GF-D8 (cell line): ENCODE measurements at places on chromosomes 3 and 15.

GRCh38 chr3:74582982-74583381 is 31.5 kb downstream of the CNTN3 start:
- no peak for DNase-seq

DNA sequence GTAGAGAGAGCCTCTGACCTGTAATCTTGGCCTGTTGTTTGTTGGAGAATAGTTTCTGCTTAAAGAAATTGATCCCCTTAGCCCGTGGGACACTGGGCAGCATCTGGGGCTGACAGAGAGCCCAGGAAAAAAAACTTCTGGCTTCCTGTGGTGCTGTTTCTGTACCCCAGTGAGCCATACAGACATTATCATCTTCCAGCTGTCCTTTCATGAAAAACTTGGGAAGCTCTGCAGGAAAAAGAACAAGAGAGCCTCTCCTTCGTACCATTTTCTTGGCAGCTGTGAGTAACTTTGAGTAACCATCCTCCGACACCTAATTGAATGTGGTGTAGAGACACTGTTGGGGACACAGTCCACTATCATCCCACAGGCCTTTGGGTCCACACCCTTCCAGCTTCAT is 333.0 kb downstream of the SHQ1 start:
- DNase-seq, result no peak

- DNase-seq, result no peak
Measured at GRCh38 chr15:56737791-56738190, 4.5 kb upstream of the ZNF280D start.

- no peak for DNase-seq
Measured at GRCh38 chr3:99418209-99418635, 220.2 kb upstream of the COL8A1 start.

GRCh38 chr3:110598847-110599490 is 472.6 kb upstream of the NECTIN3 start:
- no peak for DNase-seq

- no peak for DNase-seq
Measured at GRCh38 chr15:44591326-44591725, 54.4 kb downstream of the EIF3J start.

GRCh38 chr3:140943781-140944552 is 2.3 kb downstream of the SLC25A36 start:
- DNase-seq, result no peak

DNA sequence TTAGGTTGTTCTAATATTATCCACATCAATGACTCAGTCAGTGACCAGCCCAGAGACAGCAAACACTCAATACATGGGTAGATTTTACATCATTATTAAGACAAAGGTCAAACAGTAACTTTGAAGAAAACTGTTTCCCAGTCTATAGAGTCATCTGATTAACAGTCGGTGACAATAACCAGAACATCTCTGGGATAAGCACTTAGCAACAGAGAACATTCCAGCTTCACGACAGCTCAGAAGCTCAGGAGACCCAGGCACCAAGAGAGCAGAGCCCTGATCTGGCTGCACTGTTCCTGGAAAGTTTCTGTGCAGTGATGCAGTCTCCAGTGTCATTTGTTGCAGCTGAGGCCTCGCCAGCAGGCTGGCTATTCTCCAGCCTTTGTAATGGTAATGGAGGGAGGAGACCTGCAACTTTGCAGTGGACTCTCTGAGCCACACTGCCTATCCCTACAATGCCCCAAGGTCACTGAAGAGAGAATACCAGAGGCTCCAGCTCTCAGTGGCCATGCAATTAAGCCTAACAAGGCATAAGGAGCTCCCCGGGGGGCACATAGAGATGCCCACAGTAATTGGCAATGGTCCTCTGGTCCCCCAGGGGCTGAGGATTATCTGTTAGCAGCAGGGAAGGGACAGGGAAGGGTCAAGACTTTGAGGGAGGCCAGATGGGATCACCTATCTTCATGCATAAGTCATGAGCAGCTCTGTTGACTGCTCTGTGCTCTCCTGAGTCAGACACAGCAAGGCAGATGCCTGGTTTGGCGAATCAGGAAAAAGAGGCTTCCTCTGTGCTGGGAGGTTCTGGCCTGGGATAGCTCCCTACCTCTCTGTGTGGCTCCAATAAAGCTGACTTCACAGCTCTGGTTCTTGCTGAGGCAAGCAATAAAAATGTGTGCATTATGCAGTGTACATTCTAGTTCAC is 163.6 kb downstream of the CTNNB1 start:
- DNase-seq, result no peak

DNA sequence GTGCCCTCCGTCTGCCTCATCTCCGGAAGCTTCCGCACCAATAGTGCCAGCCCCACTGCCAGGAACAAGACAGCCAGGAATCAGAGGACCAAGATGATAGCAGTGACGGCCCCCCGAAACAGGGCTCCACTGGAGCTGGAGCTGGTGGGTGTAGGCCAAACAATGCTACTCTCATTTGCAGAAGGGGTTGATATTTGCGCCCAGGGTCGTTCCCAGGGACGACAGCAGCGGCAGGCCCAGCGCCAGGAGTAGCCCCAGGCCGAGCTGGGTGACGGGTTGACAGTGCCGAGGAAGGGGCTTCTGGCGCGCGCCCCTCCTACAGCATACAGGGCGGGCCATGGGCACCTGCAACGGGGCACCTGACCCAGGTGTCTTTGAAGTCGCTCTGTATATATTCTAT is 301.4 kb downstream of the CNTN6 start:
- no peak for DNase-seq

DNA sequence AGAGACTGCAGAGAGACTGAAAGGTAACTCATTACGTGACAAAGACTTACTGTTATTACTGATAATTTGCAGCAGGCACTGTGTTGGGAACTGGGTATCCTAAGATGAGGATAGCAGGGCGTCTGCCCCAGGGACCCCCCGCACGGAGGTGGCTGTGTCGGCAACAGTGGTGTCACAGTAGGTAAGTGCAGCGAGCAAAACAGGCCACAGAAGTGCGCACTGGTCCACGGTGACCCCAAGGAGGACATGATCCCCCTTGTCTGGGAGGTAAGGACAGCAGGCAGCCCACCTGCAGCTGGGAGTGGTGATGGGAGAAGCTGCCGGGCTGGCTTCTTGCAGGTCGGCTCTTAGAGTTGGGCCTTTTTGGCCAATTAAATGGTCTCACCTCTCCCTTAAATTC is 82.9 kb downstream of the FAM43A start:
- DNase-seq, result no peak

- DNase-seq, result no peak
Measured at GRCh38 chr3:64443546-64444381, 218.5 kb upstream of the PRICKLE2 start.

DNA sequence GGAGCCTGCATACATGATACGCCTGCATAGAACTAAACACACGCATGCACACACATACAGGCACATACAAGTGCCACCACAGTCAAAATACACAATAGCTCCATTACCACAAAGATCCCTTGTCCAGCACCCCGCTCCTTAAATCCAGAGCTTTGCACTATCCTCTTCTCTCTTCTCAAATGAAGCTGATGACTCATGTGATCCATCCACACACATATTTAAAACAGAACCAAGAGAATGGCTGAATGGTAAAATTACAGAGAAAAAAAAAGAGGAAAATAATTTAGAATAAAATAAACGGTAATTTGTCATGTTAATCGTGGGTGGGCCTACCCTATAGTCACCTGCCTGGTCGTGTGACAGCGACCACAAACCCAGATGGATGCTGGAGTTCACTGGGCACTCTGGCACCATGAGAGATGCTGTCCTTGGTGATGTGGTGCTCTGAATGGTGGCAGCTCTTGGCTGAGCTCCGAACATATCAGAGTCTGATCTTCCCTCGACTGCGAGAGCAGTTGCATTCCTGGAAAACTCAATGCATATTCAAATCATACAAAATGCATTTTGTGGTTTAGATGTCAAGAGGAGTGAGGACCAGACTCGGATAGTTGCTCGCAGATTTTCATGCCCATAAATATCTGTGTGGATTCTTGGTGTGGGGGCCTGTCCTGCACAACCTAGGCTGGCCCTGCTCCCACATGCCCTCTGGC is 8.9 kb downstream of the IQSEC1 start:
- no peak for DNase-seq
